Activated CD4-positive, alpha-beta T cell treated with anti-CD3 and anti-CD28 coated beads, Interleukin-10, Interleukin-2, amounts not matched to agents 100 ng/mL and 50 ng/mL, durations not matched to agents 16 hours and 8 hours (primary cell): ENCODE measurements at places on chromosomes 4 and X.

GRCh38 chr4:162510115-162510514 lies 346.3 kb upstream of the FSTL5 start:
- no peak for DNase-seq

DNA sequence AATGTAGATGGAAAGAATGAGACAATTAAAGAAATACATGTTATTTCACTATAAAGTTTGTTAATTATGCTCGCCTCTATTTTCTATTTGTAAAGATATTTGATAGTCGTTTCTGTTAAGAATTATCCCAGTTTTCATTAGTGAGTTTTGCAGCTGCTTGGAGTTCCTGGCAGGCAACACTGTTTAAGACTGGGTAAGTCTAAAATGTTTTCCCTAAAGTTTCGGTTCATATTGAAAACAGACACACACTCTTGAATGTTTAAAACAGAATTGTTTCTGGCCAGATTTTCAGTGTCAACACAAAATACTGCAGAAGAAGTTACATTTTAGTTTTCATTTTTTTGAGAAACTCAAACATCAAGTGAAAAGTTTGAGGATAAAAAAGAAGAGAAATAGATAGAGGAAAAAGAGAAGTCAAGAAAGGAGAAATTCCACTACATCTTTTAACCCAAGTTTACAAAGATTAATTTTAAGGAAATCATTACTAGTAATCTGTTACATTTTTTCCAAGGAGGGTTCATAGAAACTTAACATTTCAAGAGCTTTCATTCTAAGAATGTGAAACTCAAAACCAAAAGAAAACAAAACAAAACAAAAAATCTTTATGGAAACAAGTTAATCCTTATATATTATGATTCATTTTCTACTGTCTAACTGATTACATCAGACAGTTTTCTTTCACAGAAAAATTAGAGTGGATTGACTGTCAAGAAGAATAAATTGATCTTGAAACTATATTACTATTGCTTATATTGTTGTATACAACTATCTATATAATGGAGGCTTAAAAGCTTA lies 305.5 kb downstream of the FAT4 start:
- DNase-seq = no peak

DNA sequence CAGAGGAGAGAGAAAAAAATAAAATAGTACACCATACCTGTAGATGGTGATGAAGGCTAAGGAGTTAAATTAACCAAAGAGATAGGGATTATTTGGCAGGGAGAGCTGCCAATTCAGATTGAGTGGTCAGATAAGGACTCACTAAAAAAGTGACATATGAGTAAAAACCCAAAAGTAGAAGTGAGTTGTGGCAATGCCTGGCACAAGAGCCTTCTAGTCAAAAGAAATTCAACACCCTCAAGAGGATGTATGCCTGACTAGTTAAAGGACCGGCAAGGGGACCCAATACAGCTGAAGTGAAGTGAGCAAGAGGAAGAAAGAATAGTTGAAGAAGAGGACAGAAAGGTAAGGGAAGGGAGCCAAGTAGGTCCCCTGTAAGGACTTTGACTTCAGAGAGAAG lies 34.9 kb downstream of the ELF2 start:
- DNase-seq = peak; percentile 24

DNA sequence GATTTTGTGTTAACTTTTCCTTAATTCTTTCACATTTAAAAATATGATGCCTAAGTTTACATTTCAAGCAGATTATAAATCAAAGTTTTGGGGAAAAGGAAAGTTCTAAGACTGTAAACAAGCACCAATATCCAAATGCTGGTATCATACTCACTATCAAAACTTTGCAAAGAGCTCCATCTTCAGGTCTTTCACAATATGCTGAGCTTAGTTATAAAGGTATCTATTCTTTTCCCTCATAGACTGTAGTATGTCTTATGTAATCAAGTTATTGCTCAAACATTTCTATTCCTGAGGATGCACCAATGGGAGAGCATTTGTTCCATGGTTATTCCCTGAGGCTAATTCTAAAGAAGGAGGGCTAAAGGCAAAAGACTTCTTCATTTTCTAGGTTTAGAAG lies 207.9 kb upstream of the FAM241A start:
- DNase-seq = peak; percentile 7

DNA sequence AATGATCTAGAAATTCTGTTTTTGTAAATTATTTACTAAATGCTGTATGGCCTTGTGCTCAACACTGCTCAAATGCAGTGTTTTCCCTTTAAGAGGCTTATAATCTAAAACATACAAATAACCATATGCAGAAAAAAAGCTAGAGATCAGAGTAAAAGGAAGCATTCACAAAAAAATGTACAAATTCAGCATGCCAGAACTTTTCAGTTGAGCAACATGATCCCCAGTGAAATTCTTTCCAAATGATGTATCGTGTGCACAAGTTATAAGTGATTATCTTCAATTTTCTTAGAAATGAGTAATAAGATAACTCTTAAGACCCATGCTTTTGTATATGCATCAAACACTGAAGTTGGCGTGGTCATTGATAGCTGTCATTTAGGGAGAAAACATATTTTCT lies 5.0 kb downstream of the GPC3 start:
- no peak for DNase-seq

DNA sequence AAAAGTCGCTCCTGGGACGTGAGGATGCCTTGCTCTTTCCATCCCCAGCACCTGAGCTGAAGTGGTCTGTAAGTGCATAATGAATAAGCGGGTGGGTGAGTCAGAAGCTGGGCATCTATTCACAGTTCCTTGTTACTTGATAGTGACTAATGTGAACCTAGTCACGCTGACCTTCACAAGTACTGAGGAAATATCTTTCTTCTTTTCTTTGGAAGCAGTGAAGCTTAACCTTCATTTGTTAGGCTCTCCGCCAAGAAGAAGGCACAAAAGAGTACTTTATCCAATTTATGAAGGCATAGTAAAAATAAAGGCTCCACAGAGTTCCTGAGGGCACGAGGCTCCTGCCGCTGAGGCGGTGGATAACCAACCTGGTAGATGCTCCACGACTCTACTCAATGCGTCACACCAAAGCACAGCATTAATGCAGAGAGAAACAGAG lies 475.7 kb upstream of the SLIT2 start:
- no peak for DNase-seq

DNA sequence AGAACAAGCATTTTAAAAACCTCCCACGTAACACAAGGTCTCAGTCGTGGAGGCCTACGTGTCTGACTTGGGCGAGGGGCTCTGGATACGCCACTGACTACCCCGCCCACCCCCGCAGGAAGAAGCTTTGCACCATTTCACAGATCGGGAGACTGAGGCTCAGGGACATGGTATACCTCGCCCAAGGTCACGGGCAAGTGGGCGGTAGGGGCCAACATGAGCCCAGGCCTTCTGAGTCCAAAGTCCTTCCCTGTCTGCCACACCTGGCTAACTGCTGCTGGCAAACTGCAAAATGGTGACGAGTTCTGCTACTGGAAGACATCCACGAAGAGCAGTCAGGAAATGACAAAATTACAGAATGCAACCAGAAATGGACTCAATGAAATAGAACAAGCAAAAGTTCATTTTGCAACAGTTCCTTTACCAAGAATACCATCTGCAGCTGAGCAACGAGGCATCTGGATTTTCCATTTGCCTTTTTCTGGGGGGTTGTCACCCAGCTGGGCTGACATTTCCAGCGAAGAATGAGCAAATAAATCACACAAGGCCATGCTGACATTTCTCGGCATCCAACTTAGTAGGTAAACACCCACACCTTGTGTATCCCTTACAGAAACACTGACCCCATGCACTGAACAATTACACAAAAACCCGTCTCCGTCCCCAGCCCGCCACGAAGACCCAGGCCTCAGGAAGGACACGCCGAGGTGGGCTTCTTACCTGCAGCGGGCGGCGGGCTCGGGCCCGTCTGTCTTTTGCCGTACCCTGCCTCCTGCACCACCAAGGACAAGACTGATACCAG lies 70.2 kb upstream of the AFAP1 start:
- no peak for DNase-seq

DNA sequence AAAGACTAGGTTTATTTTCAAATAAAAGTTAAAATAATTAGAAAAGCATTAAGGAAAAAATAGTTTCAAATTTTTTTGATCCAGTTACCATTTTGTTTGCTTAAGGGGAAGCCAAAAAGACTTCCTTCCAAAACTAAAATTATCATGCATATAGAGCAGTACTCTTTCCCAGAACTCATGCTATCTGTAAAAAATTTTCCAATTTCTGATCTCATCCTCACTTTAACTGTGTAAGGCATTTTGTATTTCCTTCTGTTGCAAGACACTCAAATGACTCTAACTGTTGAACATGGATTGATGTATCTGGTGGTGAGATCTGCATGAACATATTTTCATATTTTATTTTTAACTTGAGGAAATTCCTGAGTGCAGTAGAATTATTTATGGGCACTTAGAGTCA lies 150.1 kb downstream of the ADAM29 start:
- no peak for DNase-seq

- peak; percentile 56 for DNase-seq
Measured at GRCh38 chr4:183722731-183723560, 63.9 kb downstream of the TRAPPC11 start.

- DNase-seq = no peak
Measured at GRCh38 chr4:109574443-109574850, 14.4 kb downstream of the MCUB start.

GRCh38 chrX:15236146-15236545 lies 33.7 kb downstream of the ASB9 start:
- no peak for DNase-seq

GRCh38 chr4:17757621-17758020 lies 23.8 kb downstream of the FAM184B start:
- DNase-seq = no peak

- DNase-seq = no peak
Measured at GRCh38 chrX:31245714-31246113, 173.9 kb upstream of the FTHL17 start.

GRCh38 chr4:94410678-94411206 lies 41.0 kb upstream of the PDLIM5 start:
- no peak for DNase-seq

DNA sequence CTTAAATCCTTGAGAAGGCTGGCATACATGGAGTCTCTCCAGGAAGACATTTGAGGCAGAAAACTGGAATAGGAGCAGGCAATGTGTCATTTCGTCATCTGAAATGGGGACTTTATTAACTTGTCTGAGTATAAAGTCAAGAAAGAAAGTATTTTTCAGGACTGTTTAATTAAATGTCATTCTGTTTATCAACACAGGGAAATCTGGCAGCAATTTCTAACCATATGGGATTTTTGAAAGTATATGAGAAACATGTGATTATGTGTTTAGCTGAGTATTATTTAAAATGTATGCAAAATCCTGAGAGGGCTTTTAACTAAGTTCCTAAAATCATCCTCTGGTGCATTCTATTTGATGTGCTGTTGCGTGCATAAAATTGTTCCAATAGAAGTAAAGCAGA lies 3.9 kb upstream of the FAM9A start:
- no peak for DNase-seq

- DNase-seq = no peak
Measured at GRCh38 chr4:85963231-85963630, 396.6 kb downstream of the MAPK10 start.

- DNase-seq = no peak
Measured at GRCh38 chrX:10949541-10949940, 161.6 kb upstream of the HCCS start.

- no peak for DNase-seq
Measured at GRCh38 chrX:23783589-23784469, 856 bp downstream of the SAT1 start.

GRCh38 chr4:185229021-185229818 lies 19.8 kb downstream of the SNX25 start:
- DNase-seq = no peak

DNA sequence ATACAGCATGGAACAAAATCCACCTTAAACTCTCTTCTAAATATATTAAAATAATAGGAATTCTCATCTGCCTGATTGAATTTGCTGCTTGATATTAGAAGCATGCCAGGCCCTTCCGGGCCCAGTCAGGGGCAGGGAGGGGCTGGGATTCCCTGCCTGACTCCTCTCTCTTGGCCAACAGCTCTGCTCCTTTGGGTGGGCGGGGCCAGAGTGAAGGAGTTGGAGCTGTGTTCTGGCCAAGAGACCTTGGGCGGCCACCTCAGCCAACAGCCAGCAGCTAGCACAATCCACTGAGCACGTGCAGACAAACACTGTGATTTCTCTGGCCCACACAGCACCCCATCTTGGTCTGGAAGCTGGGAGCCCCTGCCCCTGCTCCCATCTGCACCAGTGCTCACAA lies 140.3 kb downstream of the PJA1 start:
- no peak for DNase-seq

- no peak for DNase-seq
Measured at GRCh38 chr4:82380344-82380743, 6.6 kb upstream of the HNRNPD start.

DNA sequence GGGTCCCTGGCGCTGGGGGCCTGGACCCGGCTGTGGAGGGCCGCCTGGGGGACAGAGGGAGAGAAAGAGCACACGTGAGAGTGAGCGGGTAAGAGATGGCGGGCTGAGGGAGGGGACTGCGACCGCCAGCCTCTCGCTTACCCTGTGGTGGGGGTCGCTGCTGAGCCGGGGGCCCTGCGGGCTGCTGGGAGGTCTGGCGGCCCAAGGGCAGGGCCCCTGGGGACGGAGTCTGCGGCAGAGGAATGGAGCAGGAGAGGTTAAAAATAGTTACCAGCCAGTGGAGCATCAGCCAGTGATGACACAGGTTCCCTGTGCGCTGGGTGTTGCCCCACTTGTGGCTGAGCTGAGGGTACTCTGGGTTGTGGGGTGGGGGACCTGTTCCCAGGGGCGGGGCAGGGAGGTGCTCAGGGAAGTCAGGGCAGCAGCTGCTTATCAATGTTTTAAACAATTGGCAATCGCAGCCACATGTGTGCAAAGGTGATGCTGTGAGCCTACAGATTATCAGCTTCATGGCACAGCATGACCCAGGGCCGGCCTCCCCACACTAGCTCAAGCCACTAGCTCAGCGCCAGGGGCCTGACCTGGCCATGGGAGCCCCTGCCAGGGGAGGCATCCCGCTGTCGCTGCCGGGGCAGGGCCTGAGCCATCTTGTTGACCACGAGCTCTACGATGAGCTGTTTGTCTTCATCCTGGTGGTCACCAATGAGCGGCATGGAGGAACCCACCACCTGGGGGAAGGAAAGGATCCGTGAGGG lies 7.5 kb upstream of the TIMP1 start:
- no peak for DNase-seq

DNA sequence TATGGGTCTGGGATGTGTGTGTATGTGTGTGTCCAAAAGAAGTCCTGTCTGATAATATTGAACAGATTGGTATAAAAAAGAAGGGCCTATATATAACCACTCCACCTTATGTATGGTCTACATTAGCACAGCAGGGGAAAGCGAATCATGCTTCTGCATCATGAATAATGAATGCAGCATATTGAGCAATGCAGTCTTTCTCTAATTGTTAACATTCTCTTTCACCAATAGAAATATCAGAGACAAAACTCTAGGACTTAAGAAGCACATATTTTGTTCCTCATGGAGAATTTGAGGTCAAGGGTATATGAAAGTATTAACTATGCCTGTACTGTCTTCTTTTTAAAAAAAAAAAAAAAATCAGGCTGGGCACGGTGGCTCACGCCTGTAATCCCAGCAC lies 264.3 kb upstream of the NOCT start:
- no peak for DNase-seq

GRCh38 chrX:72540318-72540717 lies 32.3 kb downstream of the HDAC8 start:
- no peak for DNase-seq
